AG04450 (cell line): ENCODE measurements at places on chromosomes 7 and 10.

DNA sequence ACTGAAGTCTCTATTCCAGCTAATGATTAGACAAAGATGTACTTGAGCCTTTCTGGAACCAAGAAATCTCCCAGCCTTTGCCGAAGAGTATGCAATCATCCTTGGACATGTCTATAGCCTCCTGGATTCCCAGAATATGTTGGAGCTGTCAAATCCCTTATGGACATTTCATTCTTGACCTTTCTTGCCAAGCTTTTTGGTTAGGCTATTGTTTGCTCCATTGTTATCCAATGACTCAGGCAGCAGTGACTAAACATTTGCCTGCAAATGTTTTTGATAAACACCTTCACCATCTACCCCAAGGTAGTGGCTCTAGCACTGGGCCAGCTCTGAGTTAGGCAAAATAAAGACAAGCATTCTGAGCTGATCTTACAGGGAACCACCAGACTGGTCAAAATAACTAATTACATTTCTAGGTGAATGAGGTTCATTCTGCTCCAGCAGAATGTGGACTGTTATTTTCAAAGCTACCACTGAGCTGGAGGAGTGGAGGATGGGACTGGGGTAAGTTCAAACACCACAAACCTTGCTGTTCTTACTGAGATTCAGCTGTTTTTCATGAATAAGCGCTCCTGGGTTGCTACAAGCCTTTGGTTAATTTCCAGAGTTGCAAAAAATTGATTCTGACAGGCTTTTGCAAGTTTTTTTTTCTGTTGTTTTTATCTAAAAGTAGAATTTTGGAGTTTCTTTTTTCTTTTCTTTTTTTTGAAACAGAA is 81.0 kb downstream of the TMEM270 start:
- no peak for DNase-seq

- no peak for DNase-seq
These were observed 64.9 kb upstream of the NRBF2 start for GRCh38 chr10:63068246-63068645.

GRCh38 chr7:20665096-20665495 is 49.6 kb downstream of the ABCB5 start:
- DNase-seq, result no peak

DNA sequence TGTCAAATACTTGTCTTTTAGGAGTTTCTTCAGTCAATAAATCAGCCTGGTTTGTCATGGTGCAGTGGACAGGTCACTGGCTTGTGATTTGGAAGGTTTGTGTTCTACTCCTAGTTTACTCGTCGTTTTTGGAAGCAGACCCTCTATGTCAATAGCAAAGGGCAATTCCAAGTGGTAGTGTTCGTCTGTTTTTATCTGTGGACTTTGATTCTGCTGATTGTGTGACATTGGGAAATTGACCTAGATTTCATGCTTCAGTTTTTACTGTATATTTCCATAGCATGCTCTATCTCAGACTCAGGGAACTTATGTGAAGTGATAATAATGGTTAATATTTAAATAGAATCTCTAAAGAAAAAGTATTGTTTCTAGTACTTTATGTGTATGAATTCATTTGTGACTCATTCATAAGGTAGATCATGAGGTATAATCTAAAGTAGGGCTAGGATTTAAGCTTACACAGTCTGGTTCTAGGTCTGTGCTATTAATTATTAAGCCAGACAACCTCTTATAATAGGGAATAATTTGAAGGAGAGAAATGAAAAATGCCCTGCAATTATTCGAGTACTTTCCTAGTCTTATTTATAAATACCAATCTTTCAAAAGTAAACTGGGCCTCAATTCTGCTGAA is 198.1 kb downstream of the REEP3 start:
- no peak for DNase-seq

DNA sequence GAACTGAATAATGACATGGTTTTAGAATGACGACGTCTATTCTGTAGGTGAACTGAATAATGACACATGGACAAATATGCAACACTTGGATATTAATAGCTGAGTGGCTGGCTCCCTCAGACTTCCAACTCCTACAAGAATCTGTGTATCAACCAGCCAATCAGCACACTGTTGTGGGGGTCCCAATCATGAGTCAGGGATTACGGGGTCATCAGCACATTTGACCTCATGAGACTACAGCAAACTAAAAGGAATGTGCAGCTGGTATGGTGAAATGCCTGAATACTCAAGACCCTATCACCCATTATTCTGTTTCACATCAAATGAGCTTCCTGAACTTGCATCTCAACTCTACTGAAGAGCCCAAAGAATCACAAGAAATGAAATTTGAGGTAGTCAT is 192.5 kb downstream of the ANK3 start:
- no peak for DNase-seq
